ENCODE measurements at places on chromosomes 7 and 10.

- peak; percentile 55 for DNase-seq
These were observed 63.3 kb upstream of the PRKG1 start for GRCh38 chr10:51010977-51011376.

DNA sequence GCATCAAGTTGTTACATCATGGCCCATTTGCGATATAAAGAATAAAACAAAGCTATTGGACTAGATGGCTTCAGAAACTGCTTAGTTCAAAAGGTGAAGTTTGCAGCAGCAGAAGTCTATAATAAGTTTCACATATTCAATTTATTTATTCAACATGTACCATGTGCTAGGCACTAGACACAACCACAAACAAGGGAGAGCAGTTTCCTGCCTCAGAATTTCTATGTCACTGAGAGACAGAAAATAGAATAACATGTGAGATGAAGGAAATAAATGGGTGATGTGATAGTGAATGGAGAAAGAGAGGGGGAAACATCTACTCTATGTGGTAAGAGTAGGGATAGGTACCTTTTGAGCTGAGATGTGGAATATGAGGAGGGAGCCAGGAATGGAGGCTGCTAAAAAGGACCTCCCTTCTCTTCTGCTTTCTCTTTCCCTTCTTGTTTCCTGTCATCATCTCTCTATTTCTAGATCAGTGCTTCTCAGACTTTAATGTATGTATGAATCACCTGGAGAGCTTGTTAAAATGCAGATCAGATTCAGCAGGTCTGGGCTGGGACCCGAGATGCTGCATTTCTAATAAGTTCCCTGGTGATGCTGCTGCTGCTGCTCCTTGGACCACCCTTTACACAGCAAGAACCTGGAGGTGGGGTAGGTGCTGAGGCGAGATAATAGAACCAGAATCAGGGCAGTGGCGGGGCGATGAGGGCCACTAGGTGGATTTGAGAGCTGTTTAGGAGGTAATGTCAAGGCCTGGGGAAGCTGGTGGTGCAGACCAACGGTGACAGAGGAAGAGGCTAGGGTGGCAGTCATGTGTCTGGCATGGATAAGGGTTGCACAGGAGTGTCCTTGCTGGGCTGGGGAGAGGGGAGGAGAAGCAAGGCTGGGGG, 13.7 kb upstream of the INMT start:
- no peak for DNase-seq

- peak; percentile 33 for DNase-seq
These were observed at the start of gene TMEM26 for GRCh38 chr10:61452655-61453641. Gene TMEM26, minus strand, starts transcription at chr10:61453381. Its CDS starts 300 bp downstream, at chr10:61453081.

DNA sequence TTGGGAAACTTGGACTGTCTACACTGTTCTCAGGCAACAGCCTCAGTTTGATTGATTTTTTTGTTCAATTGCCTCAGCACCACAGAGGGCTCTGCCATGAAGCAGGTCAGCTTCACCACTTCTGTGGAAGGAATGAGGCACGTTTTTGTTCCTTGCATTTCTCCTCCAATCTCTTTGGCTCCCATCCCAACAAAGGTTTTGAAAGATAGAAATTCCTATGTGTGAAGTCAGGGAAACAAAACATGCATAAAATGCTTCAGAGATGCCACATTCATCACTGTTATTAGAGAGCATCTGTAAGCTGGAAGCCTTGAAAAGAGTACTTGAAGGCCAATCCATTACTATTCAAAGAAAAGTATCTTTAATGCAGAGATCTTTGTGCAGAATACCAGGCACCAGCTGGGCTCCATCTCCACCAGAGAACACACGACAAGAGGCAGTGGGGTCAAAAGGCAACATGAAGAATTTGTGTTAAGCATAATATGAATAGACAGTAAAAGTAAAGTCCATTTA, 249.1 kb upstream of the LYZL1 start:
- DNase-seq: peak; percentile 97

DNA sequence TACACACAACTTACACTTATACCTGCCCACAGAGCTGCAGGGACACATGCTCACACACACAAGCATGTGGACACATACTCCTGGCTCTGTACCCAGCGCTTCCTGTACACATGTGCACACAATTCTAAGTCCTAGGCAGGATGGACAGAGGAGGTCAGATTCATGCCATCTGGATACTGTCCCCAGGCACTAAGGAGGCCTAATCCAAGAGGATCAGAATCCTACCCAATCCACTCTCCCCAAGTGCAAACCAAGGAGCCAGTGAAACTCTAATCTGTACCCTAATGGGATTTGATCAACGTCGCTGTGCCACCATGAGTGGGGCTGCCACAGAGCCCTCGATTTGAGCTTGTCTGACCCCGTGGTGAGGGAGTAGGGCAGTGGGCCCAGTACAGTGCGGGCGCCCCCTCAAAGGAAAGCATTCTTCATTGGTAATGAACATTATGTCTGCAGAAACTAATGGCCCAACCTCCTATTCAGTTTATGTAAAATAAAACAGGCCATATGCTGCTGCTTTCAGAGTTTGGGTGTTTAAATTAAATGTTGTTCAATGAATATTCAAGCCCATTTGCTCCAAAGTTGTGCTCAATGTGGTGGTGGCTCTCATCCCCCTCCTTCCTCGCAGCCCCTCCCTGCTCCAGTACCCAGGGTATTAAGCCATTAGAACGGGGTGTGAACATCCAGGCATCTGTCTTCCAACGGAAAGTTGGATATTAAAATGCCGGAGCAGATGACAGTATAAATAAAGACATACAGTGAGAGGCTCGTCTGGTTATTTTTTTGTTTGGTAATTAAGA, 26.4 kb downstream of the RPS24 start:
- no peak for DNase-seq

DNA sequence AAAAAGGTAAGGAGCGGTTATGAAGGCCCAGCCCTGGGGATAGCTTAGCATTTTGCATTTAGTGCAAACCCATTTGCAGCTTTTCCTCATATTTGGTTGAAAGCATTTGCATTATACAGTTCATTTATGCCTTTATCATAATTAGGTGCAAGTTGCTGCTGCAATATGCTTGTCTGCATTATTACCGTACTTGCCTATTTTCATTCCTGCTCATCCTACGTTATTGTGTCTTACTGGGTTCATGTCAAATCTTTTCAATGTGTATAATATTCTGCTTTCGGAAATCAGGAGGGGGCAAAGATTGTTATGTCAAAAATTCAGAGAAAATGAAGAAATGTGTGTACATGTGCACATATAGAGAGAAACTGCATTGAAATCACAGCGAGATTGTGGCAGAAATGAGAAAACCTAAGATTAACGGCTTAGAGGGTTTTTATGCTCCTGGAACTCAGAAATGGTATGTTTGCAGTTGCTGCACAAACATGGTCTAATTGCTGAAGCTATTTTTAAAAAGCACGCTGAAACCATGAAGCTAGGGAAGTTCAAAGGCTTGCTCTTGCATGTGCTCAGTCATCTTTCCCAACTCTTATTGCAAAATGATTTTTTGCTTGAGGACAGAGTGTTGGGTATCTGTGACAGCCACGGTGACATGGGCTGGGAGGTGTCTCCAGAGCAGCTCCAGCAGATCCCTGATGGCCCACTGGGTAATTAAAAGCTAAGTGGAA, 613.2 kb downstream of the SDK1 start:
- no peak for DNase-seq

DNA sequence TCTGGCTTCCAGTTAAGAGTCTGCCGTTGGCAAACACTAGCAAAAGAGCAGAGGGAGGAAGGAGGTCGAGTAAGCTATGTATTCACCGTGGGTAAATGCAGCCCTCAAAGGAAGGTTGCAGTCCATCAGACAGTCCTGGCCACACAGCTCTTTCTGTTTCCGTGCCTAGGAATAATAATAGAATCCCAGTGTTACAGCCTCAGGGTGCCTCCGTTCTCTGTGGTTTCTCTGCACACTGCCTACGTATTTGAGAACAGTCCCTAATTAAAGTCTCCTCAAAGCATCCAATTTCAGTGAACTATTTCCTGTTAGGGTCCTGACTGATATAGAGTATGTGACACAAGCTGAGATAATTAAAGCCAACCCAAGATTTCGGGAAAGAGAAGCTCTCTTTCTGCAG, 176.7 kb downstream of the GPAM start:
- no peak for DNase-seq

DNA sequence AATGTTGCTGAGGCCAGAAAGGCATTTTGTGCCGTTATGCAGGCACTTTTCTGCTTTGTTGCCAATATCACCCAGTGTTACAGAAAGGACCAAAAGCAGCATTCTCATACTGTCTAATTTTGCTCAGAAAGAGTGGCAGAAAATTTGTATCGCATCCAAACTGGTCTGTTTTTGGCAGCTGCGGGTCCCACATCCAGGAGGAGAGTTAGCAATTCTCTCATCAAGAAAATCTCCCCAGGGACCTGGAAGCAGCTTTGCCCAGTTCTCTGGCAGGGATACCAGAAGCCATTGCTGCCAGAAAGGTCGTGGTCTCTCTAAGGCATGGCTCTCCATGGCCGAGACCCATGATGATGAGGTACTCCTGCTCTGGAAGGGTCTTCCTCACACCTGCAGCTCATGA, 489.2 kb upstream of the ZMIZ1 start:
- no peak for DNase-seq

DNA sequence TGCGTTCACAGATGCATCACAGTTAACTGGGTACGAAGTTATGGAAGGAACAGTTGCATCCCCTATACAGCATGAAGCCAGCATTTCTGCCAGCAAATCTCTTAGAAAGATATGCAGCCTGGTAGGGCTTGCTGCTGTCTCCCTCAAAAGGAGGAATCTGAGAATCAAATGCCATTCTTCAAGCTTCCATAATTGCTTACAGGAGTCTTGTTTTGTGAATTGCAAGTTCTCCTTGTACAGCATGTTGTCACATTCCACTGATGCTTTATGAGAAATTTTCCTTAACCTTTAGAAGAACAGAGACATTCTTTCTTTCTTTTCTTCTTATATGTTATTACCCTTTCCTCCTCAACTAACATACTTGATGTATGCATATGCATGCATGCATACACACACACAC, 134.6 kb downstream of the CHRM2 start:
- peak; percentile 77 for DNase-seq

GRCh38 chr10:131657318-131657984, 243.4 kb upstream of the PPP2R2D start:
- DNase-seq: no peak

DNA sequence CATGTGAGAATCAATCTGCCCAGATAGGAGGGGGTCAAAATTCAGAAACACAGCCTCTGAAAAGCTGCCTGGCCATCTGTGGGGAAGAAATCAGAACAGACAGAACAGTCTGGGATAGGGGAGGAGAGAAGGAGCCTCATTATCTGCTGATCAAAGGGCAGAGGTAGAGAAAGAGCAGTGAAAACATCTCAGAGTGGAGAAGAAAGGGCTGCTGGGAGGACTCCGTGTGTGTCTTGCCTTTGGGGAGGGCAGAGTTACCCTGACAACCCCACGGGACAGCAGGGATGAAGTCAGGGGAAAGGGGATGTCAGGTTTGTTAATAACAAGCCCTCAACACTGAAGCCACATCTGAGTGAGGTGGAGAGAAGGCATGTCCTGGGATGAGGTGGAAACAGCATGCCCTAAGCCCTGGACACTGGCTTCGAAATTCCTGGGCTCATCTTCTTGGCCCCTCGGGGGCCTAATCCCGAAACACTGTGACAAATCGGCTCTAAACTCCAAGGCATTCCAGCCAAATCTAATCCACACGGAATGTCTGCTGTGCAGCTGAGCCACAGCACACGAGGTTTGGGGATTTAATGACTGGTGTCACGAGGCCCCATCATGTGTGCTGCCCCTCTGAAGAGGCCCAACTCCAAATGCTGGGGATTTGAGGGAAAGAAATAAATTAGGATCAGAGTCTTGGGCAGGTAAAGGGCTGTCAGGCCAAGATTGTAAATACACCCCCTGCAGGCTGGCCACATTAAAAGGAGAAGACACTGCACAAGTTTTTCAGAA, 82.8 kb upstream of the FGFR2 start:
- DNase-seq: peak; percentile 66

DNA sequence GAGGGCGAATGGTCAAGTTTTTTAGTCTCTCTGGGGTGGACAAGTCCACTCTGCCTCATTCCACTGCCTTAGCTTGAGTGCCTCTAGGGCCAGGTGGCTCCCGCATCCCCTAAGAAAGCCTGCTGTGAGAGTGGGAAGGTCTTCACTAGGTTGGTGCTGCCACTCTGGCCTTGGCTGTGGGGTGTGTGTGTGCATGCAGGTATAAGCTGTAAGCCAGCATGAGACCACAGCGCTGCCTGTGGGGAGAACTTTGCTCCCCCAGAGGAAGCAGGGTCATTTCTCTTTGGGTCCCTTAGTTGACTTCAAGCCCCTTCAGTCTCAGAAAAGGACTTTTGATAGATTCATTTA, 25.5 kb upstream of the PCBD1 start:
- no peak for DNase-seq

GRCh38 chr7:380139-380485, 90.1 kb downstream of the FOXL3 start:
- no peak for DNase-seq

DNA sequence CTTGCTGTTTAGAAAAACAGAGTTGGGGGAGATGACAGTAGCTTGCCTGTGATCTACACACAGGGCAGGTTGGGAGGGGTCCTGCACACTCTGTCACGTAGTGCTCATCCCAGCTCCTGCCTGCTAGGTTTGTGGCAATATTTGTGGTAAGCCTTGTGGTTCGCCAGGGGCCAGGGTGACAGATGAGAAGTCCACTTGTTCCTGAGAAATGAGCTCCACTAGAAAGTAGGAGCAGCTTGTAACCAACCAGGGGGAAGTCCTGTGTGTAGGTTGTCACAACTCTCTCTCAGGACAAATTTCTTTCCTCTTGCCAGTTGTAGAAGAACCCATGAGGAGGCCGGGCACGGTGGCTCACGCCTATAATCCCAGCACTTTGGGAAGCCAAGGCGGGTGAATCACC, 147.0 kb downstream of the TCF7L2 start:
- DNase-seq: no peak

DNA sequence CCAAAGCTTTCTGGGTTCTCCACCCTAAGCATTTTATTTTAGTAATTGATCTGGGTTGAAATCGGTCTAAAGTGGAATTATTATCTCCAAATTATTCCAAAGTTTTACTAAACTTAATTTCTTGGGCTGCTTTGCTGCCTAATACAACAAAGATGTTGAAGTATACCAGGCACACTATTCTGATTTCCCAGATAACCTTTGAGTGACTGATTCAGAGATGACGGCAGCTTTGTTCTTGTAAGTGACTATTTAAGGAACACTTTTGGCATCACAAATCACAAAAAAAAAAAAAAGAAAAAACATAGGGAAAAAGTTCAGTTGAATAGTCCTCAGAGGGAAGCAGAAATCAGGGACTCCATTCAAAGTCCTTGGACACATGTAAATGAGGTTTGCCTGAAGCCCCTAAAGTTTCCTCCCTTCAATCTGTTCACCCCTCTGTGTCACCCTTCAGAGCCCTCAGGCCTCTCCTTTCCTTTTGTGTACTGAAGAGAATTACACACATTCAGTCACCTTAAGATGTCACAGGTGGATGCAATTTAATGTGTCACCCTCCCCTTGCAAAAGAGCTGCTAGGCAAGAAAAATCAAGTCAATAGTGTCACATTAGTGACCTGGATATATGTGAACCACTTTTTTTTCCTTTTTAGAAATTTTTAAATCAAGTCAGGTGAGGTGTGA, 81.5 kb downstream of the RTKN2 start:
- no peak for DNase-seq

- DNase-seq: no peak
These were observed 51.1 kb upstream of the ADRB1 start for GRCh38 chr10:113992471-113993011.

- DNase-seq: no peak
These were observed 610.6 kb downstream of the ZWINT start for GRCh38 chr10:55750458-55750857.
